NCI-H774 (cell line): ENCODE measurements at places on chromosomes 5 and 9.

DNA sequence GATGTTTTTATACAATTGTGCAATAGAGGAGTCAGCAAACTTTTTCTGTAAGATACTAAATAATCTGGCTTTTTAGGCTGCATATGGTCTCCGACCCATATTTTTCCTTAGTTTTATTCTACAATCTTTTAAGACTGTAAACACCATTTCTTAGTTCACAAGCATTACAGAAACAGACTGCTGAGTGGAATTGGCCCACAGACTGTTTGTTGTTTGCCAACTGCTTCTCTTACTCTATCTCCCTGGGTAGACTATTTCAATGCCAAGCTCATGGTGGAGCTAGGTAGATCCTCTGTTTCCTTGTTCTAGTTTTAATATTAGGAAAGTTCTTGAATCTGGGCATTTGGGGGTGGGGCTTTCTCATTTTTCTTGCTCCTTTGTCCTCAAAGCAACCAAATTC is 857.6 kb downstream of the TLE1 start:
- DNase-seq: no peak

GRCh38 chr9:69180670-69181069 is 6.6 kb downstream of the TJP2 start:
- DNase-seq: no peak

GRCh38 chr5:127919818-127920217 is 163.7 kb upstream of the SLC12A2 start:
- no peak for DNase-seq

GRCh38 chr5:97628031-97628430 is 445.0 kb upstream of the RIOK2 start:
- DNase-seq: no peak

- no peak for DNase-seq
Measured at GRCh38 chr5:179870403-179870903, 11.8 kb upstream of the MRNIP start.

- no peak for DNase-seq
Measured at GRCh38 chr9:5764130-5764868, 68.6 kb downstream of the ERMP1 start.

DNA sequence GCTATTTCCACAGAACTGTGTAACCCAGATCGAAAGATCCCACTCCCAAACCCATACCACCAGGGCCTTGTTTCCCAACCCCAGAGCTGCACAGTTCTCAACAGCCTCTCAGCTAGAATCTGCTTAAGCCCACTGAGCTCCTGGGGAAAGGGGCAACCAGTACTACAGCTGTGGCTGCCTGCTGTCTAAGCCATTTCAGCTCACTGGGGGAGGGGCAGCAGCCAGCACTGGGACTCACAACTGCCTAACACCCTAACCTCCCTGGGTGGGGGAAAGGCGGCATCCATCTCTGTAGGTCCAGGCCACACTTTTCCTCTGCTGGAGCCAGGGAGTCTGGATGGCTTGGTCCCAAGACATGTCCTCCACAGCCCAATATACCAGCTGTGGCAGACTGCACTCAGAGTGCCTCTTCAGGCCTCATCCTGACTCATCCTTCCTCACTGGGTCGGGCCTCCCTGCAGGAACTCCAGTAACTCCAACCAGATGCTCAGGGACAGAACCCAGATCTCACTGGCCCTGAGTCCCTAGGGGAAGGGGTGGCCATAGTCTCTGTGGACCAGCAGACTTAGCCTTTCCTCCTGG is 241.4 kb downstream of the HINT1 start:
- no peak for DNase-seq
